ENCODE measurements at places on chromosomes 2 and 18.

- DNase-seq = no peak
These were observed 45.3 kb upstream of the PDK1 start for GRCh38 chr2:172510548-172510947.

- no peak for DNase-seq
These were observed 401.1 kb upstream of the LRATD1 start for GRCh38 chr2:14231391-14231898.

DNA sequence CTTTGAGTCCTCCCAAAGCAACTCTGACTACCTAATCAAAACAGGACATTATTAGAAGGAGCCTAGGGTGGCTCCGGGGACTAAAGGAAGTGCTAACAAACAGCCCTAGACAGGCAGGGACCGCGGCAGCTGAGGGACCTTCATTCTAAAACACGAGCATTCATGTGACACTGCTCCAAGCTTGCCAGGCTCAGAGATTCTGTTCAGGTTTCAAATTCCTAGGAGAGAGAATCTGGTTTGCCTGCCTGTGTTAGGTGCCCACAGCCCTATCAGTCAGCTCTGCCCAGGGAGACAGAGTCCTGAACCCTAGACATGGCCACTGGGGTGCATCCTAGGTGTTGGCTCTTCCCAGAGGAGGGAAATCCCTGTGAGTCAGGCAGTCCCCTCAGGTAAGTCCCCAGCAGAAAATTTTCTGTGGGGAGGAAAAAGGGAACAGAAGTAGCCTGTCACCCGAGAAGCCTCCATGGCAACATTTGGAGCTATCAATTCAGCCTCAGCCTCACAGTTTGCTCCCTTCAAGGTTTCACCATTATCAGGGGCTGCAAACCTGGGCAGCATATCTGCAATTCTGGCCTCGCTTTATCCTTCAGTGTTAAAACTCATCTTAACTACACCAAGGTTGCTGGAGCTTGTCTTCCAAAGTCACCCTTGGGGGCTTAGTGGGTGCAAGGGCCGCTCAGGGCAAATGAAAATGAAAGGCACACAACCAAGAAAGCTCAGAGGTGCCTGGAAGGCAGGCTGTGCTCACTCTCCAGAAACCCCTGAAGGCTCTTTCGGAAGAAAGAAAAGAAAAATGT lies 28.6 kb downstream of the PCBP1 start:
- no peak for DNase-seq

DNA sequence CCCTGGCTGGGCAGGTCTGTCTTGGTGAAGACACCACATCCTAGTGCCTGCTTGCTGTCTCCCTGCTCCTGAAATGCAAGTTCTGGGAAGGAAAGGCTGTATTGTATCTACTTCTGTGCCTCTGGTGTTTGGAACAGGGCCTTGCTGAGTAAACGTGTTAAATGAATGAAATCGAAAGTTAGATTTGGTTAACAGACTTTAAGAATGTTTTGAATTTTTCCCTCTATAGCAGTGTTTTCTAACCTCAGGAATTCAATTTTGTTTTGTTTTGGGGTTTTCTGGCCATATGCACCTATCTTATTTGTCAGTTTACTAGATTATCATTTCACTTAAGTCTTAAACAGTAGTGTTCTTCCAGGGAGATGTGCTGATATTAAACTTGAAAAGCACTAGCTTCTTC lies 20.7 kb downstream of the FARP2 start:
- DNase-seq = no peak

Data from CD4-positive, alpha-beta T cell treated with Interleukin-12 subunit alpha and Interleukin-12 subunit beta, for 1 hour (primary cell).